ENCODE measurements at places on chromosomes 6 and 20.

DNA sequence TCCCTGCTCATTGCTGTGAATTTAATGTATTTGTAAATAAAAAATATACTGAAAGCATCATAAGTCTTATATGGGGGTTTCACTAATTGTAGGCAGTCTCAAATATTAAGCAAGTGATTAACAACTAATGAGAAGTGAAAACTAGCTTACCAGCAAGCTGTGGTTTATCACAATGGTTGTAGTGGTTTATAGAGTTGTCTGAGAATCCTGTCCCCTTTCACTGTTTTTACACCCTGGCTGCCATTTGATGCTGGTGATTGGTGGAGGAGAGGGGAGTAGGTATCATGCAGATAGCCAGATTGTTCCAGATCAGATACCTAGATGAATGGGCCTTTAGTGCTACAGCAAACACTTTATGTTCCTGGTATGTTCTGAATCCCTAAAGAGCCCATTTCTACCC, 6.0 kb downstream of the MKKS start:
- no peak for DNase-seq
- no peak overlapping the region for H3K27ac ChIP-seq
- H3K4me3 ChIP-seq, result no peak overlapping the region
- H3K36me3 ChIP-seq, result peaks cover 4% of the 10 kb centered on the region
- no peaks in the 10 kb centered on the region for H3K27me3 ChIP-seq
- H3K4me1 ChIP-seq, result peaks cover 21% of the 10 kb centered on the region

DNA sequence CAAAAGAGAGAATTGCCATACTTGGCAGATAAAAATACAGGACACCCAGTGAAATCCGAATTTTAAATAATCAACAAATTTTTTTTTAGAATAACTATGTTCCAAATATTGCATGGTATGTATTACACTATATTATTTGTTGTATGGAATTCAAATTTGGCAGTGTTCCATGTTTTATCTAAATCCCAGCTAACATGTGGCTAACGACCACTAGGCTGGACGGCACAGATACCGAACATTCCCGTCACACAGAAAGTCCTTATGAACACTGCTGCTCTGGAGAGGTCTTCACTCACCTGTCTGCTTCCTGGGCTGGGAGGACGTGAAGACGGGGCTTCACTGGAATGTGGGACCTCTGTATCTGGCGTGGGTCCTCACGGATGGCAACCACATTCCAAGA, 32.8 kb downstream of the SNX5 start:
- H3K4me1 ChIP-seq, result peaks cover 43% of the 10 kb centered on the region
- no peak overlapping the region for H3K27ac ChIP-seq
- DNase-seq, result no peak
- no peaks in the 10 kb centered on the region for H3K27me3 ChIP-seq

GRCh38 chr6:13709689-13710551, 1.7 kb downstream of the RANBP9 start:
- DNase-seq, result no peak
- H3K4me1 ChIP-seq, result peaks cover 35% of the 10 kb centered on the region
- H3K27me3 ChIP-seq, result no peaks in the 10 kb centered on the region
- H3K36me3 ChIP-seq, result no peaks in the 10 kb centered on the region
- peak overlapping the region; percentile 85 for H3K4me3 ChIP-seq

GRCh38 chr6:127466416-127466815, 7.2 kb upstream of the KIAA0408 start:
- H3K27ac ChIP-seq, result no peak overlapping the region
- H3K36me3 ChIP-seq, result no peaks in the 10 kb centered on the region
- peaks cover 11% of the 10 kb centered on the region for H3K4me1 ChIP-seq
- H3K4me3 ChIP-seq, result no peak overlapping the region

GRCh38 chr20:24289737-24290481, 179.5 kb upstream of the SYNDIG1 start:
- H3K36me3 ChIP-seq, result no peaks in the 10 kb centered on the region
- H3K27ac ChIP-seq, result no peak overlapping the region
- no peak for DNase-seq
- no peaks in the 10 kb centered on the region for H3K27me3 ChIP-seq
- H3K4me1 ChIP-seq, result no peaks in the 10 kb centered on the region

GRCh38 chr6:4902363-4902762, 101.5 kb downstream of the RPP40 start:
- peaks cover under 1% of the 10 kb centered on the region for H3K36me3 ChIP-seq
- DNase-seq, result no peak
- H3K4me3 ChIP-seq, result no peak overlapping the region
- peaks cover 23% of the 10 kb centered on the region for H3K4me1 ChIP-seq
- no peak overlapping the region for H3K27ac ChIP-seq
- no peaks in the 10 kb centered on the region for H3K27me3 ChIP-seq

DNA sequence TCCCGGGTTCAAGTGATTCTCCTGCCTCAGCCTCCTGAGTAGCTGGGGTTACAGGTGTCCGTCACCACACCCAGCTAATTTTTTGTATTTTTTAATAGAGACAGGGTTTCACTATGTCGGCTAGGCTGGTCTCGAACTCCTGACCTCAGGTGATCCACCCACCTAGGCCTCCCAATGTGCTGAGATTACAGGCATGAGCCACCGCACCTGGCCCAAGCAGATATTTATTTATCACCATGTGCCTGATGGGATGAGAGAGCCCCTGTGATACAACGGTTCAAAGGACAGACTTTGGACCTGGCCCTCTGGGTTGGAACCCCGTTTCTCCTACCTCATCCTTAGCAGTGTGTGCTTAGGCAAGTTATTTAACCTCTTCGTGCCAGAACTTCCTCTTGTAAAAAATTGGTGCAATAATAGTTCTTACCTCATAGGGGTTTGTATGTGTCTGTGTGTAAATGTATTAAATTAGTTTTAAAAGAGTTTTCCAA, 19.2 kb upstream of the STK38 start:
- H3K36me3 ChIP-seq, result no peaks in the 10 kb centered on the region
- no peaks in the 10 kb centered on the region for H3K4me1 ChIP-seq
- no peak overlapping the region for H3K27ac ChIP-seq
- no peak for DNase-seq
- no peak overlapping the region for H3K4me3 ChIP-seq

DNA sequence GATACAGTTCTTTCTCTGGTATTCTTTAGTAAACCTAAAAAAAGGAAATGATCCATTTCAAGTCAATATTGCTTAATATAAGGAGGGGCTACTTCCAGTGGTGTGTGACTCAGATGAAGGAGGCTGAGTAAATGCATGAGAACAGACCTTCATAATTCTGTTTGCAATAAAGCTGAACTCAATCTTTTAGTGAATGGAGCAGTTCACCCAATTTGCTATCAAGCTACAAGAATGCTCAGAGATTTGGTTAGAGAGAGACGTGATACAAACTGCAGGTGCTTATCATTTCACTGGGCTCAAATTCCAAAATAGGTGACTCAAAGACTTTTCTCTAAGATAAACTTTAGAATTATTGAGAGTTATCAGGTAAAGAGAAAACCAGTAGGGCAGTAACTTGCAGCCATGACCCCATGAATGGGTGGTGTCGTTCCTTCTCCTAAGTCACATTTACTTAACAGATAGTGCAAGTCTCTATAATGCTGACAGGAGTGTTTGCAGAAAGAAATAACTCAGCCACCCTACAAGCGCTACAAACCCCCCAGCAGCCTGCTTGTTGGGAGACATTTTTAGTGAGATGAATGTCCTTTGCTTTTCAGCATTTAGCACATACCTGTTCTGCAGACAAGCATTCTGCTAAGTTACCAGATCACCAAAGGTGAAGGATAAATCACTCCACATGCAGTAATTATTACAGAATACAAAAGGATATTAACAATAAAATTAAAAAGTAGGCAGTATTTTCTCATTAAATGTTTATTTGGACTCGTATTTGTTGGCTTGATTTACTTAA, 16.4 kb upstream of the BLOC1S5 start:
- no peak for DNase-seq
- H3K27me3 ChIP-seq, result no peaks in the 10 kb centered on the region
- peaks cover 32% of the 10 kb centered on the region for H3K4me1 ChIP-seq
- H3K4me3 ChIP-seq, result no peak overlapping the region

DNA sequence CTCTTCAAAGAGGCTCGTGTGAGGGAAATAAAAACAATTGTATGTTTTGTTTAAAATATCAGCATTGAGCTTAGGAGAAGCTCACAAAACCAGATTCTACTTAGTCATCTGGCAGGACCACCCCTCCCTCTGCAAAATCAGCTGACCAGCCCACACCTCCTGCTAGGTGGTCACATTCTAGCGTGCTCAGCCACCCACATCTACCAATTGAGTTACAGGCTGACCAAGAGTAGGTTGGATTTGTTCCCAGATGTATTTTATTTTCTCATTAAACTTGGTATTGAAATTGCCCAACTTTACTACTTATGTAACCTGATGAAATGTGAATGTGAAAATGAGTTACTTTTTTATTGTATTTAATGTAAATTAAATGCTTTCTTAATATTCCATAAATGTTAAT, 56.2 kb downstream of the SLC22A2 start:
- no peak overlapping the region for H3K27ac ChIP-seq
- H3K4me1 ChIP-seq, result no peaks in the 10 kb centered on the region
- no peak for DNase-seq
- no peaks in the 10 kb centered on the region for H3K36me3 ChIP-seq
- H3K4me3 ChIP-seq, result no peak overlapping the region

GRCh38 chr6:163412801-163413344, 1.6 kb upstream of the QKI start:
- H3K36me3 ChIP-seq, result no peaks in the 10 kb centered on the region
- peak overlapping the region; percentile 99 for H3K27ac ChIP-seq
- peaks cover 23% of the 10 kb centered on the region for H3K4me1 ChIP-seq
- DNase-seq, result no peak
- peak overlapping the region; percentile 75 for H3K4me3 ChIP-seq

GRCh38 chr6:12403201-12403826, 113.2 kb downstream of the EDN1 start:
- H3K4me3 ChIP-seq, result no peak overlapping the region
- H3K36me3 ChIP-seq, result no peaks in the 10 kb centered on the region
- no peak overlapping the region for H3K27ac ChIP-seq
- H3K27me3 ChIP-seq, result no peaks in the 10 kb centered on the region

DNA sequence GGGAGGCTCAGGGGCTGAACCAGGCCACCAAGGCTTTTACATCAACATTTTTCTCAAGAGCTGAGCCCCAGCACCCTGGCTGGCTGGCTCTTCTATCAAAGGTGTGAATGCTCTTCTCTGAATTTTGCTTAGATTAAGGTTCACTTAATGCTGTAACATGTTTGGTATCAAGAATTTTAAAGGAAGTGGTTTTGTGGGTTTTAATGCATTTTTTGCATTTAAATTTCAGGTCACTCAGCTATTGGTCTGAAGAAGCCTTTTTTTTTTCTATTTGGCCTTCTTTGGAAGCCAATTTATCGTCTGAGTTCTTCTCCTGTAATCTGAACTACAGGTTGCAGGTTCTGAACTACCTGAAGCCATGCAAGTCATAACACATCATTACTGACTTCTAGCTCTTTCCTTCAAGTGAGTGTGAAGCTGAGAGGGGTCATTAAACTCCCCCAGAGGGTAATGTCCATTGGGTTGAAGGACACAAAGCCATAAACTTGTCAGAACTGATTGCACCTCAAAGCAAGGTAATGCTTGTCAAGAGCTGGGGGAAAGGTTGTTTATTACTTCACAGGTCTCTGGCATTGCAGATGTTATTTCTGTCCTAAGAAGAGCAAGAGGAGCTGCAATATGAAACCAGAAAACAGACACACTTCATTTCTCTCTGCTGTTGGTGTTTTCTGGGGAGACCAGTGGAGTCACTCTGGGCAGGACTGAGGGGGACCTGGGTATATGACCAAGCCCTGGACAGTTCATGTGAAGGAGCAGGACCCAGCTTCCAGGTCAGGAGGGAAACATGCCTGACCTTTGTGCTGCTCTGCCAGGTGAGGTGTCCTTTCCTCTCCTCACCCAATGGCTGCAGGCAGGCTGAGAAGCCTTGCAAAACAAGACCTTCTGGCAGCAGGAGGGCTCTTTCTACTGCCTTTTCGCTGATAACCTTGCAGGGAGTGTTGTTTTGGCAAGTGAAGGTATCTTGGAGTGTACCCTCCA, 26.1 kb upstream of the NEDD9 start:
- H3K4me1 ChIP-seq, result peaks cover 36% of the 10 kb centered on the region
- DNase-seq, result no peak
- H3K27ac ChIP-seq, result peak overlapping the region; percentile 54
- no peaks in the 10 kb centered on the region for H3K27me3 ChIP-seq

- H3K4me1 ChIP-seq, result no peaks in the 10 kb centered on the region
- no peak overlapping the region for H3K4me3 ChIP-seq
- H3K27ac ChIP-seq, result no peak overlapping the region
- no peaks in the 10 kb centered on the region for H3K36me3 ChIP-seq
Measured at GRCh38 chr20:15630360-15630759, 942.9 kb downstream of the KIF16B start.

- H3K4me1 ChIP-seq, result peaks cover 10% of the 10 kb centered on the region
- H3K4me3 ChIP-seq, result no peak overlapping the region
- peaks cover 78% of the 10 kb centered on the region for H3K27me3 ChIP-seq
Measured at GRCh38 chr20:59400708-59401107, 100.3 kb downstream of the EDN3 start.

DNA sequence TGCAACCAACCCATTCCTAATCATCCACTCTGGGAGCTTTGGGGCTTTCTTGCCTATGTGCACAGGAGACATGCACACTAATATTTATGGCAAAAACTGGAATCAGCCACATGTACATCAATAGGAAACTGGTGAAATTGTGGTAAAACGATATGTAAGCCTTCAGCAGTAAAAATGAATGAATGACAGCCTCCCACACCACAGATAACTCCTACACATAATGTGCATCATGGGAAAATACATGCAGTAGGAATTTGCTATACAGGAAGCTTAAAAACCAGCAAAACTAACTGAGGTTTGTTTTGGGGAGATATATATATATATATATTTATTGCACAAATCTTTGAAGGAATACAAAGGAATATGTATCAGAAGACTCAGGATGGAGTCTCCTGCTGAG, 47.6 kb downstream of the HLA-G start:
- no peak for DNase-seq
- H3K4me1 ChIP-seq, result no peaks in the 10 kb centered on the region
- H3K36me3 ChIP-seq, result no peaks in the 10 kb centered on the region
- H3K27ac ChIP-seq, result no peak overlapping the region

DNA sequence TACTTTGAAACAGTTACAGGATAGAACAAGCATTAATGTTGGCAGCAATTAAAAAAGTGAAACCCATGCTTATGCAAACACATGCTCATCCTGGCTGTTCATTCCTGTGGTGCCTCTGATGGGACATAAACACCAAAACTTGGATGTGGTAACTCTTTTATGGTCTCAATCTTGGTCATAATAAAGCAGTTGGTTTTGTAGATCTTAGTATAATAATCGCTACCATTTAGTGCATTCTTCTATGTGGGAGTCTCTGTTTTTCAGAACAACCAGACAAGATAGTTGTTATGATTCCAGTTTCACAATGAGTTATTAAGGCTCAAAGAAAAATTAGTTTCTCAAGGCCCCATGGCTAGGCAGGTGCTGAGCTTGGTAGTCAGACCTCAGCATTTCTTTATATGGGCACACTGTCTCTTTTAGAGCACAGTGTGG, 184.0 kb downstream of the UTRN start:
- peak overlapping the region; percentile 14 for H3K27ac ChIP-seq
- H3K36me3 ChIP-seq, result peaks cover 52% of the 10 kb centered on the region
- DNase-seq, result no peak
- no peaks in the 10 kb centered on the region for H3K27me3 ChIP-seq
- H3K4me3 ChIP-seq, result no peak overlapping the region

GRCh38 chr6:26254724-26255123, 110.3 kb upstream of the BTN3A2 start:
- peaks cover 13% of the 10 kb centered on the region for H3K4me1 ChIP-seq
- H3K27me3 ChIP-seq, result peaks cover 46% of the 10 kb centered on the region
- H3K4me3 ChIP-seq, result no peak overlapping the region
- H3K27ac ChIP-seq, result no peak overlapping the region
- no peak for DNase-seq

All from lower lobe of right lung (tissue), 2 donors.